ENCODE measurements at places on chromosomes 7 and 10.

DNA sequence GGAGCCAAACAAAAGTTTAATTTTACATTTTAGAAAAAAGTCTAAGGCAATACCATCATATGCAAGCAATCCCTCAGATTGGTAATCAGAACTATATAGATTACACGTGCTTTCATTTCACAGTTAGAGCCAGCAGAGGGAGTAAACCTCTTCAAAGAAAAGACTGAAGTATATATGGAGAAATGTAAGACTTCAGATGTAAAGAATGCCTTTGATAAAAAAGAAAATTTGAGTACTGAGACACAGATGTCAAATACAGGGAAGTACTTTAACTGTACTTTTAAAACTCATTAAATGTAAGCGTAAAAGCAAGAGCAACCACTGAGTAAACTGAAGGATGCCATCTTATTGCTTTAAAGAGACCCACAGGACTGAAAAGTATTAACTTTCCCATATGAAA lies 101.4 kb upstream of the FAM133B start:
- peak; percentile 13 for DNase-seq

DNA sequence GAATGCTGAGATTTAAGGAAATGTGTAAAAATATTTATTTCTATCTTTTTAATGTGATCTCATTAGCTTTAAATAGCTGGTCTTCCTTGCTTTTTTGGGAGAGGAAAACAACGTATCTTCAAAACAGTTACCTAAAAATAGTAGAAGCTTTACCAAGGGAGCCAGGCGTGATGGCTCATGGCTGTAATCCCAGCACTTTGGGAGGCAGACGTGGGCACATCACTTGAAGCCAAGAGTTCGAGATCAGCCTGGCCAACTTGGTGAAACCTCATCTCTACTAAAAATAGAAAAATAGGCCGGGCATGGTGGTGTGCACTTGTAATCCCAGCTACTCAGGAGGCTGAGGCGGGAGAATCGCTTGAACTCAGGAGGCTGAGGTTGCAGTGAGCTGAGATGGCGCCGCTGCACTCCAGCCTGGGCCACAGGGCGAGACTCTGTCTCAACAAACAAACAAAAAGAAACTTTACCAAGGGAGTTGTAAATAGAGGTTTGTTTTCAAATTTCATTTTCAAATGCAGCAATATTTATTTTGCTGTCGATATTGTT lies 48.4 kb upstream of the ITGB1 start:
- DNase-seq = no peak

GRCh38 chr7:134477954-134478353 lies 19.1 kb upstream of the AKR1B1 start:
- no peak for DNase-seq

DNA sequence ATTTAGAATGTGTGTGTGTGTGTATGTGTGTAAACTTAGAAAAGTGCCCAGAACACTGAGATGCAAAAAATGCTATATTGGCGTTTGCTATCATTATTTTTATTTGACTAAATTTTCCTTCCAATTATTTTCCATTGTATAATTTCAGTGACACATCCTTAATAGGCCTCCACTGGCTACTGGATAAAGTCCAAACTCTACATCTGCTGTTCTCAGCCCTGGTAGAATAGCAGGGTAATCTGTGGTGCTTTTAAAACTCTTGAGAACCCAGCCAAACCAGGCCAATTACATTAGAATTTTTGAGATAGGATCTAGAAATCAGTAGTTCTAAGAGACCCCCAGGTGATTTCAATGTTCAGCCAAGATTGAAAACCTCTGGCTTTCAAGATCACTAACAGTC lies 66.4 kb downstream of the ZNF503 start:
- DNase-seq = no peak

GRCh38 chr10:106938513-106938912 lies 226.0 kb downstream of the SORCS1 start:
- no peak for DNase-seq

DNA sequence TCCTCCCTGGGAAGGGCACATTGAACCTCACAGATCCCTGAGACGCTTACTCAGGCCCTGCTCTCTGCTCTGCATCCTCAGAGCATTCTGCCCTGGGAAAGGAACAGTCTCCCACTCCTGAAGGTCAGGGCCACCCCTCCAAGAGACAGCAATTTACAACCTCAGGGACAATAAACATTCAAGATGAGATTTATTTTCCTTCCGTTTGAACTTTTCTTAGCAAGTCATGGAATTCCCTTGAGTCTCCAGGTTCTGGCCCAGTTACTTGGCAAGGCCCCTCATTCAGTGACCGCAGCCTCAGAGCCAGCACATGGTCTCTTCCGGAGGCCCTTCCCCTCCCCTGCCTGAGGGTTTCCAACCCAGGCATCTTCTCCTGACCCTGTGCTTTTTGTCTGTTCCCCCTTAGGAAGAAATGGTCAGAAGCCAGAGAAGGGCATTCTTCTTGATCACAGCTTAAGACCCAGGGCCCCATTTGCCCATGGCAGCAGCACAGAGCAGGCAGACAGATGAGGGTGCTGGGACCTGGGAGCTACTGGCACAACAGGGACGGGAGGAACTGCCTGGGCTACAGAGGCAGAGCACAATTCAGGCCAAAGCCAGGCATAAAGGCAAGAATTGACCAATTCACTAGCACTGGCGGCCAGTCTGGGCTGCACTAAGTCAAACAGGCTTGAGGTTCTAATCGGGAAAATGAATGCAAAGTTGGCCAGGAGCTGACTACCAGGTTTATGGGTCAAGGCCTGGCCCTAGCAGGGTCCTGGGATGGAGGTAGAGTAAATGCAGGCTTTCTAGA lies 56.7 kb downstream of the VSTM4 start:
- DNase-seq = no peak

DNA sequence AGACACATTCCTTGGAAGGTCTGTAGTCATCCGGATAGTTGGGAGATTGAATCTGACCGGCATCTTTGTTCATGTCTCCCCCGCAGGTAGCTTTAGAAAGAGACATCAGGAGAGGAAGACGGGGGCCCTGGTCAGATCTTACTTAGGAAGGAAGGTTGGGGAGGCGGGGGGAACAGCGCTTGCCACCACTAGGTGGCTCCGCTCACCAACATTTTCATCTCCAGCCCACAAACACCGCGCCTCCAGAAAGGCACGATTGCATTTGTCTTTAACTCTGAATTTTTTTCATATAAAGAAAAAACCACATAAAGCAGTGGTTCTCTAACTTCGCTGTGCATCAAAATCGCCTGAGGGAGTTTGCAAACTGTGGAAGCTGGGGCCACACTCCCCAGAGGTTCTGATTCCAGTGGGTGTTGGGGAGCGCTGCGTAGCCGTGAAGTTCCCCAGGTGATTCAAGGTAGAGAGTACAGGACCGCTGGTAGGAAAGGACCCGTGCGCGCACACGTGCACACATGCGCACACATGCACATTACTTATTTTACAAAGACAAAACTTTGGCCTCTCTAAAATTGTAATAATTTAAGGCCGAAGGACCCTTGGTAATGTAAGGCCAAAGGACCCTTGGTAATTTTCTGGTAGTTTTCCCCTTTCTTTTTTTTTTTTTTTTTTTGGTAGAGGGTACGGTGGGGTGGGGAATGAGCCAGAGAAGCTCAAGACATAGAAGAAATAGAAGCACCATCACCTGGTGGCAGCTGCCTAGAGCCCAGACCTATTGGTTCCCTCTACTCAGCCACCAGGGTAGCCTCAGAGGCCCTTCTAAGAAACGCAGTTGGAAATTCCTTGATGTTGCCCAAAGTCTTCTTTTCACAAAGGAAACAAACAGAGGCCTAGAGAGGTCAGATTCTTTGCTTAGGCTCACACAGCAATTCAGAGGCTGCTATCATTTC lies 37.4 kb upstream of the OPALIN start:
- DNase-seq = peak; percentile 64

- DNase-seq = peak; percentile 30
These were observed 80.8 kb upstream of the ADAM12 start for GRCh38 chr10:126468876-126469643.

- peak; percentile 63 for DNase-seq
These were observed 18.8 kb downstream of the CHST15 start for GRCh38 chr10:124074501-124075109.

GRCh38 chr7:150831851-150832250 lies 20.5 kb upstream of the AOC1 start:
- no peak for DNase-seq

GRCh38 chr7:84137812-84138211 lies 56.8 kb downstream of the SEMA3A start:
- DNase-seq = no peak

GRCh38 chr7:13770305-13770704 lies 219.2 kb downstream of the ETV1 start:
- no peak for DNase-seq

DNA sequence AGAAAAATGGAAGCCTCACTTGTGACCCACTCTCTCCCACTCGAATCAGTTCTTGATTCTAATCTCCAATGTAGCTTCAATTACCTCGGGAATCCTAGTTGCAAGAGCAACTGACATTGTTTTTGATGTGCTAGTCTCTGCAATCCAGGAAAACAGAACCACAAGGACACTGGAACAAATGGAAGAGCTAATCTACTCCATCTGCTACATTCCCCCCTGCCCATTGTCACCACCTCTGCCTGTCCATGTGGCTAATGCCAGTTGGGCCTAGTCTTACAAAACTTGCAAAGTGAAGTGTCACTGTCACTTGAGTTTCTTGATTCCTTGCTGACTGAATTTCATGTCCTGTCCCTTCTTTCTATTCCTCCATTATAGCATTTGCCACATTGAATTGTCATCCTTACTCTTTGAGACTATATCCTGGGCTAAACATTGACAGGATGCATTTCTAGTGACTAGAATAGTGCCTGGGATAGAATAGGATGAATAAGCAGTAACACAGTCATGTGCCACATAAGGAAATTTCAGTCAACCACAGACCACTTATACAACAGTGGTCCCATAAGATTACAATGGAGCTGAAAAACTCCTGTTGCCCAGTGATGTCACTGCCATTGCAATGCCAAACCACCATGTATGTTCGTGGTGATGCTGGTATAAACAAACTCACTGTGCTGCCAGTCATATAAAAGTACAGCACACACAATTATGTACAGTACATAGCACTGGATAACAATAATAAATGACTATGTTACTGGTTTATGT lies 13.5 kb downstream of the GCC1 start:
- DNase-seq = no peak

- DNase-seq = peak; percentile 53
These were observed 22.3 kb downstream of the MAP3K8 start for GRCh38 chr10:30456266-30456665.

DNA sequence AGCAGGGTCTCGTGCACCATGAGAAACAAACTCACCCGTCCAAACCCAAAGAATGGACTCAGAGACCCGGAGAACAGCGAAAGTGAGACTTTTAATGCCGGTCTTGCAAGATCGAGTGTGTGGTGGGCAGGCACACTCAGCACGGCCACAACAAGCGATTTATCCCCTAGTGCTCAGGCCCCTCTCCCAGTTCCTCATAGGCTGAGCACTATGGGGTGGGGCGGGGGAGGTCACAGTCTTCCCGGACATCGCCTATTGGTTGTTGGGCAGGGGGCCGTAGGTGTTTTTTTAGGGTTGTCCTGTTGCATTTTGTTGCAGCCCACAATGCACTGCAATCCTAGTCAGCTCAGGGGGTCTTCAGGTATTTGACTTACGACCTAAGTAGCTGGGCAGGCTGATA lies 608.3 kb upstream of the FOXK1 start:
- no peak for DNase-seq

- DNase-seq = no peak
These were observed 31.7 kb upstream of the FAM204A start for GRCh38 chr10:118373786-118374185.

DNA sequence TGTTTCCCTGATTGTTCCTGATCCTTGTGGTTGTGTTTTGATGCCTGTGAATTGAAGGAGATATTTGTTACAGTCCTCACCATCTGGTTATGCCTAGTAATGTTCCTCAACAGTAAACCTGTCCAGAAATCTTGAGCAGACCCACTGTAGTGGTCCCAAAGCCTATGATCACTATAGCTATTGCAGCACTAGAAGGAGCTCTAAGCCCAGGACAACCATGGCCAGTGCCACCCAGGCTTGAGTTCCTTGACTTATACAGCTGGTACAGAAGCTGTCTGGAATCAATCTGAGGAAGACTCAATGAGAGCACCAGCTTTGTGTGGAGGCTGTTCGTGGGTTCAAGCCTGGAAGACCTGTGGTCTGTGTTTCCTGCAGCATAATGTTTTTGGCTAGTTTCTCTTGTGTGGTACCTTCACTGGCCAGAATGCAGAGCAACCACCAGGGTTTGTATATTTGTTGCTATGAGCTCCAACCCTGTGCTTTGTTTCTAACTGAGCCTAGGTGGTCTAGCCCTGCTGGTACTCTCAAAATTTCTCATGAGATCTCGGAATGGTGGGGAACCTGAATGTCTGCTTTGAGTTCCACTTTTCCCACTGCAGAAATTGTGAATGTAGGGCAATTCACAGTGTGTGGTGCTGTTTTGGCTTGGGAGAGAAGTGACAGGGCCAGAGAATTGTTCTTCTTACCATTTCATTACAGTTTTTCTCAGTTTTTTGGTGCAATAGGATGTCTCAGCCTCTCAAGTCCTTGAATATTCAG lies 355.2 kb downstream of the SUGCT start:
- DNase-seq = no peak

- no peak for DNase-seq
These were observed 7.3 kb downstream of the C7orf57 start for GRCh38 chr7:48042636-48043035.

GRCh38 chr7:1999278-1999984 lies 233.3 kb downstream of the MAD1L1 start:
- no peak for DNase-seq

GRCh38 chr7:36961693-36962092 lies 237.4 kb upstream of the AOAH start:
- no peak for DNase-seq

GRCh38 chr7:138825049-138825721 lies 27.2 kb upstream of the ATP6V0A4 start:
- DNase-seq = no peak

DNA sequence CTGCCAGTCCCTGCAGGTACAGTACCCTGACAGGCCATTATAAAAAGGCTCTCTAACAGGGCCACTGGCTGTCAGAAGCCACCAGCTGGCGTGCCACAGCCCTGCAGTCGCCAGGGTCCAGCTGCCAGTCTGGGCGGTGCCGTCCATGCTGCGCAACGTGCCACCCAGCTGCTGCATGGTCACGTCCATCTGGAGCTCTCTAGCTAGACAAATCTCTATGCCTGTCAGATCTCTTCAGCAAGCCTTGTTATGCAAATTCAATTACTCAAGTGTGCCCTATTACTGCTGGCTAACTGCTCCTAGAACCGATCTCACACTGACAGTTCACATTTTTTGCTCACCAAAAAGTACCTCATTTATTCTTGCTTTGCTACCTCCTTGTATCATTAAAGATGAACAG lies 75.9 kb downstream of the HIBADH start:
- DNase-seq = no peak

GRCh38 chr7:138208864-138209263 lies 132.6 kb downstream of the AKR1D1 start:
- DNase-seq = no peak

DNA sequence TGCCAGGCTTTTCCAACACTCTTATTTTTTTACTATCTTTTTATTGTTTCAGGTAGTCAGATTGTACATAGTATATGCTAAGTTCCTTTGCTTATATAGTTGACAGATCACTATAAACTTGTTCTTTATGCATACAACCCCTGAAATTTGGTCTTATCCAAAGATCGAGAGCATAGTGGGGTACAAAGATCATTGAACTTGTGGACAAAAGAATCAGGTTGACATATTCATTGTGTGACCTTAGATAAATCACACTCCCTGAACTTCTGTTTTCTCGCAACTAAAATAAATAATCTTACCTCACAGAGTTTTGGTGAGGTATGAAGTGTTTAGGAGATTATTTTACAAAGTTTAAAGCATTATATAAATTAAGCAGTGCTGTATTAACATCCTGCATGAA lies 22.1 kb downstream of the ZNF277 start:
- no peak for DNase-seq
